ENCODE measurements at places on chromosomes 5 and 9.
A peak's percentile ranks its signal among the peaks of the same experiment; 100 is the strongest.

GRCh38 chr5:64019746-64020145 lies 57.5 kb upstream of the HTR1A start:
- no peak for DNase-seq

DNA sequence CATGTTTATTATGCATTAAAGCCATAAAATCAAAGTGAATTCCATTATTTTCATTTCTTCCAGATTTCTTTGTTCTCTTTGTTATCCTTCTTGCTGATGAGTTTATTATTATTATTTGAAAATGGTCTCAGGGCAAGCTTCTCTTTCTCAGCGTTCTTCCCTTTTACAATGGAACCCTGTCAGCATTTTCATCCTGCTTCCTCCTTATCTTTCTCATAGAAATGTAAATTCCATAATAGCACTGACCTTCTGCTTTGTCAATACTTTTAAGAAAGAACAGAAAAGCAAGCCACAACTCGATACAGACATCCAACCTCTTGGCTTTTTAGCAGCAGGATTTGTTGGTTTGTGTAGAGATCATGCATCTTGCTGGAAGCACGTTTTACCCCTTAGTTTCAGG lies 114.0 kb upstream of the BASP1 start:
- no peak for DNase-seq

- DNase-seq: peak; percentile 36
Observed at GRCh38 chr9:36037549-36038122, 923 bp downstream of the RECK start.

DNA sequence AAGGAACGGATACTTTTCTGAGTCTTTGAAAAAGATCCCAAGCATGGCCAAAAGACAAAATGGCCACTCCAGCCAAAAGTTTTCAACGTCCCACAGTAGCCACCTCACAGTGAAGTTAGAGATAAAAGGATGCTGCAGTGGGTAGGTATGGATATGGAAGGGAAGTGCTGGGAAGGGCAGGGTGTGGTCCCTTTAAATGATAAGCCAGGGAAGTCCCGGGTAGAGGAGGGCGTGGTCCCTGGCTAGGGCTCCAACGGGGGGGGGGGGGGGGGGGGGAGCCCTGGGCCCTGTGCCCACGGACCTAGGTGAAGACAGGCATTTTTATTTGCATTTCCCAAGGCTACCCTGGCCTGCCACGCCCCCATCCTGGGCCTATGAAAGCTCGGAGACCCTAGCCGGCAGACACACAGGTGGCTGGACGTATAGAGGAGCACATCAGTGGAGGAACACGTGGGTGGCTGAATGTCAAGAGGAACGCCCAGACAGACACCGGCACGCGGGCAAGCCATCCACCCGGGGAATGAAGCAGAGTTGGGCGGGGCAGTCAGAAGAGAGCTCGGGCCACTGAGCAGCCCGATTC lies 306.7 kb downstream of the NFIB start:
- DNase-seq: no peak

GRCh38 chr9:90927496-90927895 lies 125.9 kb downstream of the SYK start:
- DNase-seq: no peak

GRCh38 chr9:128415281-128415680 lies 5.4 kb upstream of the CERCAM start:
- no peak for DNase-seq

- no peak for DNase-seq
Observed at GRCh38 chr9:114981063-114981462, 50.7 kb upstream of the TNFSF8 start.

GRCh38 chr9:127185181-127185580 lies 62.7 kb upstream of the ANGPTL2 start:
- no peak for DNase-seq

DNA sequence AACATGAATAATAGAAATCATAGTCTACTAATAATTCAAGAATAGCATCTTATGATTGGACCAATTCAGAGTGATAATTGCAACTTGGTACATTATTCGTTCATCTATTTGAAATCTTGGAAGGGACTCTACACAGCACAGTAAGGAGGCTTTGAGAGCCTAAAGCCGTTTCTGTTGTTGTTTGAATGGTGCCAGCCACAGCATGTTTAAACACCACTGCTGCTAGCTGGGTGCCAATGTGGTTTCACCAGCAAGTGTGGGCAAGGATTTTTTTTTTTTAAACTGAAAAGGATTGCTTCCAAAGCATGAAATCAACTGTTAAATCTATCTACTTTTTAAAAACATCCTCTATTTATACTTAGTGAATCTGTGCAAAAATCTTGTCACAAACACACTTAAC lies 253.9 kb upstream of the MAP3K1 start:
- no peak for DNase-seq

GRCh38 chr5:40150896-40151295 lies 528.8 kb upstream of the PTGER4 start:
- no peak for DNase-seq

DNA sequence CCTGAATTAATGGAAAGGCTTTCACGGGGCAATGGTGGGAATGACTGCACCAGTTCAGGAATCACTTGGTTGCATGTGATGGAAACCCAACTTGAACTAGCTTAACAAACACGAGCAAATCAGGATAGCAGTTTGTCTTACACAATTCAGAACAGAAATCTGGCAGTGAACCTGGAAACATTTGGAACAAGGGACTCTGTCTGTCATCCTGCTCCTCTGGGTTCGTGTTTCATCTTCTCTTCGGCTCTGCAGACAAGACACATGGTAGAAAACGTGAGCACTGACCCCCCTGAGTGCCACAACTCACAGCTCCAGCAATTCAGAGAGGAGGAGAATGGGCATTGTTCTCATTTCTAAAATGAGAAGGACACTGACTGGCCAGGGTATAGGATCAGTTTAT lies 218.1 kb upstream of the NREP start:
- DNase-seq: no peak

- no peak for DNase-seq
Observed at GRCh38 chr9:9216934-9217333, 1395.9 kb downstream of the PTPRD start.

GRCh38 chr5:56763711-56764466 lies 51.5 kb upstream of the MAP3K1 start:
- DNase-seq: no peak

DNA sequence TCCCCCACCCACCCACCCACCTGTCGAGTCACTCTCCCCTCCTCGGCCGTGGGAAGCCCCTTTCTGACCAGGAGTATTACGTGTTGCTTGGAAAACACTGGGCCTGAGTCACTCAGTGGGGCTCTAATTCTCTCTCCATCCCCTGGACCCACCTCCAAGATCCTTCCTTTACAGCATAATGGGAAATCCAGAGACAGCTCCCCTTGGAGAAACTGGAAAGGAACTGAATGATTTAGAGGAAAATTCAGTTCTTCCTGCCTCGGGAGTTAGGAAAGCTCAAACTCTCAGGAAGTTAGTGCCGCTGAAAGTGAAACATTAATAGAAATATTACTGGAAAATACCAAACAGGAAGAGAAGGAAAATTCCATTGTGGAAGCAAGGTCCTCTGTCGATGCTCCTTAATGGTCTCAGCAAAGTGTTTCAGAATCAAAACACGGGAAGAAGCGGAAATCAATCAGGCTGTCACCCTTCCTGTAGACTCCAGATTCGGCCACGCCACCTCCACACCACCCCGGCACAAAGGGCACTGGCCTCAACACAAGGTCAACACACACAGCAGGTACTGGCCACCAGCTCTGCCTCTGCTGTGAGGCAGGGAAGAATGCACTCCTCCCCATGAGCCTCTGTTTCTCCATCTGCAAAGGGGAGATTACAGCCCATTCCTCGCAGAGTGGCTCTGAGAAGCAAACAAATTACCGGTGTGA lies 9.6 kb downstream of the SHB start:
- no peak for DNase-seq

GRCh38 chr5:176731506-176732160 lies 78.7 kb upstream of the UNC5A start:
- no peak for DNase-seq

DNA sequence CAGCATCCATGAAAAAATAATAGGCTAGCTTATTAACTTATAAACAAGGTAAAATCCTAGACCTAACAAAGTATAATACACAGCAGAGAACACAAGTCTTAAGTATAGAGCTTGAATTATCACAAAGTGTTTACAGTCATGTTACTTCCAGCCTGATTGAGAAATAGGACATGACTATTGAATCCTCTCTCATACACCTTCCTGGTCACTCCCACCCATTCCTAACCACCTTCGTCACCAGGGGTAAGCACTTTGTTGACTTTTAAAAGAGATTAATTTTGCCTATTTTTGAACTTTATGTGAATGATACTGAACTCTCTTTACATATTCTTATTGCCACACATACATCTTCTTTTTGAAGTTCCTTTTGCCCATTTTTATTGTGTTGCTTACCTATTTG lies 325.8 kb downstream of the PJA2 start:
- no peak for DNase-seq

DNA sequence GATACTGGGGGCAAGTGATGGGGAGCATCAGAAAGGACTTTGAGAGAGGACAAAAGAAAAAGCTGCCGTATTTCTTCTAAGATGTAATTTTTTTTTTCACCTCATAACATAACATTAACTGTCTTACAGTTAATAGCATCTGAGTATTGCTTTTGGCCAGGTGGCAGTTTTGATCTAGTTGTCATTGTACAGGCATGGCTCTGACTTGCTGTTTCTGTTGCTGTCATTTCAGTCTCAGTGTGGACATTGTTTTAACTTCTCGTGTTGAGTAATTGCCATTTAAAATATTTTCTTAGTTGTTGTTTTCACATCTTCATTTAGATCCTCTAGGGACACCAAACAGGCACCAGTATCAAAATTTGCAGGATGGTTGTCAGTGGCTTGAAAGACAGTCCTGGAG lies 12.4 kb downstream of the SMAD5 start:
- no peak for DNase-seq

GRCh38 chr9:38286357-38286756 lies 106.1 kb upstream of the ALDH1B1 start:
- DNase-seq: no peak

DNA sequence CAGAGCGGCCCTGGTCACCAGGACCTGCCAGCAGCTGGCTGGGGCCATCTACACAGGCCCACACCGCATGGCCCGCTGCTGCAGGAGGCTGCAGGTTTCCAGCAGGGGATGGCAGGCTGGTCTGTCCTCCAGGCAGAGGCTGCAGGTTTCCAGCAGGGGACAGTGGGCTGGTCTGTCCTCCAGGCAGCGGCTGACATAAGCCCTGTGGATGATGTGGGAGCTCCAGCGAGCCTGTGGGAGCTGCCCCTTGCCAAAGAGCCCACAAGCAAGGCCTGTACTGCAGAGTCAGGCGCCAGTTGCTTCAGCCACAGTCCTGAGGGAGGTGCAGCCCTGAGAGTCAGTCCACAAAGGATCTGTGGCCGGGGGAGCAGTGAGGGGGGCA lies 18.5 kb downstream of the TPPP start:
- DNase-seq: peak; percentile 45

DNA sequence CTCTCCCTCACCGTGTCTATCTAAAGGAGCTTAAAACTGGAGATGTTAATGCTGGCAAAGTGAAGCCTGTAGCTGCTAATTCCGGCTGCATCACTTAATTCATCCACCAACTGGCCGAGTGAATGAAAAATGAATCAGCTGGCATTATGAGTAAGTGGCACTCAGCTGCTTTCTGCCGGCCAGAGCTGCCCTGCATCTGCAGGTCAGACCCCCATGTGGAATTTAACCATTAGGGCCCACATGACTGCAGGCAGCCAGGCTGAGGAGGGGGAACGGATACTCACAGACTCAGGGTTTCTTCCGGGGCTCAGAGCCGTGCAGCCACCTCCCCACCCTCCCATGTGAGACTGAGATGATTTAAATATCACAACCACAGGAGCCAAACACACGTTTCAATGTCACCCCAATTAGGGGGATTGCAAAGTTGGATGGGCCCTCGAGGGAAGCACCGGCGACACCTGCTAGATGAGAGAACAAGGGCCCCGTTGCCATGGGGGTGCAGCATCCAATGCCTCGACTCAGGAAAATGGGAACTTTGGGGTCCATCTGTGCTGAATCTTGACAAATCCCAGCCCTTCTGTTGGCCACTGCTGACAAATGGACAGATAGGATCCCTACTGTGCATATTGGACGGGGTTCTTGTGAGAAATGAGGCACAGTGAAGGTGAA lies 115.6 kb upstream of the ALDH1B1 start:
- DNase-seq: no peak

DNA sequence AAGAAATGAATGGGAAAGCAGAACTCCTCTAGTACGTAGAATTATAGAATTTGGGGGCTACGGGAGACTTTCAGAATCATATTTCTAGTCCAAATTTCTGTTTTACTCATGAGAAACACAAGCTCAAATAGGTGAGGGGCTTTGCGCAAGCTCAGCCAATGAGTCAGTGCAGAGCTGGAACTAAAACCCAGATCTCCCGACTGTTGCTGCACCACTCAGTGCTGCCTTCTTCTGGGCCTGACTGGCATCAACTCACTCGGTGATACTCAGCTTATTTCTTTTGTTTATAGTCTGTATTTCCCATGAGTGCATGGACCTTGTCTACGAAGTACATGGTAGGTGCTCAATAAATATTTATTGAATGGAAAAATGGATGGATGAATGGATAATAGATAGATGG lies 280.2 kb downstream of the CDK5RAP2 start:
- no peak for DNase-seq

GRCh38 chr5:147645197-147645596 lies 135.3 kb upstream of the DPYSL3 start:
- no peak for DNase-seq

DNA sequence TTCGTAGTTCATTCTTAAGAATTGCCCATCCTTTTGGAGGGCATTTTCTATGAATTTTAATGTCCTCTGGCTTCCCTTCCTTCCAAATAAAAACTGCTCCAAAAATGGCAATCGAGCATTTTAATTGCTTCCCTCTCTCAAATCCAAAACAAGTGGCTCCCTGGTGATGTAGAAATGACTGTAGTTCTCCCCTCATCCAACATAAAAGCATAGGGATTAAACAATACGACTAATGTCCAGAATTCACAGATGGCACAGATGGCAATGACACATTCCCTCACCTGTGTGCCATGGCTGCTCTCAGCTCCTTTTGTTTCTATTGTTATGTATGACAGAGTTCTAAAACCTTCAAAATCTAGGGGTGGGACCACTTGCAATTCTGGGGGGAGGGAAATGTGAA lies 417.3 kb downstream of the RAB3C start:
- DNase-seq: peak; percentile 28

DNA sequence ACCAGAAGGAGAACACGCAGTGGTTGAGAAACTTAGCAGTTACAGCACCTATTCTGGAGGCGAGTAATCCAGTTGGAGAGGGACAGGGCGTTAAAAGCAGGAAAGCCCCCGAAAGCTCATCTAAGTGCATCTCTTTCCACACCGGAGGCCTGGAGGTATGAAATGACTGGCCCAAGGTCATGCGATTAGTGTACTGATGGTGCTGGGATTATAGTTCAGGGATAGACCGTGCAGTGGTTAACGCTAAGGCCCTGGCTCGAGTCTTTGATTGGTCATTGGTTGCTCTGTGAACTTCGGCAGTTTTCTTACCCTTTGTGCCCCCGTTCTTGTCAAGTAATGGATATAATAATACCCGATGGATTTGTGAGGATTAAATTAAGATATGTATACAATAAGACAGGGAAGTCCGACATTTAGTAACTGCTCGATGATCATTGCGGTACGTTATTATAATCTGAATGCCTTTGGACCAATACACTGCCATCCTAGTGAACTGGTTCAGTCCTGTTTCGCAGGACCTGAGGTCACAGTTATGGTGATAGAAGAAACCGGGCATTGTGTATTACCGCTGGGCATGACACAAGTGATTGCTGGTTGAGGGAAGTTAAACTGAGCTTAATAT lies 960 bp downstream of the CANX start:
- peak; percentile 31 for DNase-seq

All from NCI-H1417 (cell line).